ENCODE measurements at places on chromosomes 6 and 20. TPM values are rescaled to one million over a fixed set of nuclear protein-coding genes. Genes with fewer than 3 reads are reported as not detected.

PRELID3B gene
- 51.7 TPM for total RNA-seq

HLA-DRB5 gene
- total RNA-seq: not detected

XKR7 gene
- total RNA-seq: 20.0 TPM

TMC2 gene
- total RNA-seq: 3.7 TPM

GRIK2 gene
- total RNA-seq: 321 TPM

ATP6V1G2 gene
- 48.2 TPM for total RNA-seq

KCNK15 gene
- total RNA-seq: 0.27 TPM

NR2E1 gene
- not detected for total RNA-seq

COX4I2 gene
- total RNA-seq: not detected

TMEM200A gene
- total RNA-seq: 12.0 TPM

PACRG gene
- 7.2 TPM for total RNA-seq

HSP90AB1 gene
- 210 TPM for total RNA-seq

FAM229B gene
- total RNA-seq: 23.9 TPM

EPPIN gene
- total RNA-seq: not detected

RAD21L1 gene
- total RNA-seq: not detected

MUC21 gene
- not detected for total RNA-seq

MARCKS gene
- 251 TPM for total RNA-seq

PKHD1 gene
- total RNA-seq: 0.18 TPM

MOCS1 gene
- total RNA-seq: 7.2 TPM

NRSN1 gene
- 26.8 TPM for total RNA-seq

HLA-DRA gene
- 3.6 TPM for total RNA-seq

IPCEF1 gene
- 4.4 TPM for total RNA-seq

STMND1 gene
- 0.36 TPM for total RNA-seq

TAAR8 gene
- not detected for total RNA-seq

CRYBG1 gene
- total RNA-seq: 0.91 TPM

TAF11 gene
- total RNA-seq: 20.1 TPM

NKX2-4 gene
- not detected for total RNA-seq

ZKSCAN3 gene
- total RNA-seq: 8.3 TPM

SLC22A16 gene
- 0.91 TPM for total RNA-seq

SYS1 gene
- total RNA-seq: 26.8 TPM

IMPG1 gene
- total RNA-seq: 0.36 TPM

SIRPB2 gene
- total RNA-seq: 1.00 TPM

SPEF1 gene
- 1.00 TPM for total RNA-seq

LY6G6D gene
- total RNA-seq: not detected

SLC22A7 gene
- total RNA-seq: 0.36 TPM

LY86 gene
- 2.6 TPM for total RNA-seq

TNXB gene
- 9.3 TPM for total RNA-seq

NOX3 gene
- not detected for total RNA-seq

CUL9 gene
- total RNA-seq: 37.3 TPM

RIN2 gene
- 37.4 TPM for total RNA-seq

CST5 gene
- total RNA-seq: not detected

ENPP5 gene
- total RNA-seq: 19.8 TPM

MATN4 gene
- not detected for total RNA-seq

TP53TG5 gene
- not detected for total RNA-seq

TMEM14B gene
- total RNA-seq: 46.7 TPM

FABP7 gene
- 266 TPM for total RNA-seq

AIF1 gene
- total RNA-seq: 6.4 TPM

ADAT2 gene
- total RNA-seq: 5.4 TPM

GPLD1 gene
- total RNA-seq: 20.4 TPM

All from cerebellum (tissue), 4 donors.